ENCODE measurements at places on chromosomes 5 and 9. TPM values are rescaled to one million over a fixed set of nuclear protein-coding genes. Genes with fewer than 3 reads are reported as not detected.

DNA sequence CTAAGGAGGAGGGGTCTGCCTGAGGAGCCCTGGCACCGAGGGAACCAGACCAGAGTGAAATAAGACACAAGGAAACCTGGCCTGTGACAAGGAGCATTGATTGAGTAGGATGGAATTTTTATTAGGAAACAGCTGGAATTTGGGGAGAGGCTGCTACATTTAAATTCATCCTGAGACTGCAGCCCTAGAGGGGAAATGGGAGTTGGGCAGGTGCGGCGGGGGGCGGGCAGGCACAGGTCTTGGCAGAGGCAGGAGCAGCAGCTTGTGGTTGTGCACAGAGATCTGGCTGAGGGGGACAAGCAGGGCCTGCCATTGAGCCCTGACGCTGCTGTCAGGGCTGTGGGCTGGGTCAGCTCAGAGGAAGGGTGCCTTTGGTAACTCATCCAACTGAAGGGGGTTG, 71.6 kb downstream of the PCDH1 start:
- no peak for DNase-seq
- no peak overlapping the region for H3K27ac ChIP-seq
- H3K4me3 ChIP-seq, result no peak overlapping the region
- H3K4me1 ChIP-seq, result peaks cover 2% of the 10 kb centered on the region

DNA sequence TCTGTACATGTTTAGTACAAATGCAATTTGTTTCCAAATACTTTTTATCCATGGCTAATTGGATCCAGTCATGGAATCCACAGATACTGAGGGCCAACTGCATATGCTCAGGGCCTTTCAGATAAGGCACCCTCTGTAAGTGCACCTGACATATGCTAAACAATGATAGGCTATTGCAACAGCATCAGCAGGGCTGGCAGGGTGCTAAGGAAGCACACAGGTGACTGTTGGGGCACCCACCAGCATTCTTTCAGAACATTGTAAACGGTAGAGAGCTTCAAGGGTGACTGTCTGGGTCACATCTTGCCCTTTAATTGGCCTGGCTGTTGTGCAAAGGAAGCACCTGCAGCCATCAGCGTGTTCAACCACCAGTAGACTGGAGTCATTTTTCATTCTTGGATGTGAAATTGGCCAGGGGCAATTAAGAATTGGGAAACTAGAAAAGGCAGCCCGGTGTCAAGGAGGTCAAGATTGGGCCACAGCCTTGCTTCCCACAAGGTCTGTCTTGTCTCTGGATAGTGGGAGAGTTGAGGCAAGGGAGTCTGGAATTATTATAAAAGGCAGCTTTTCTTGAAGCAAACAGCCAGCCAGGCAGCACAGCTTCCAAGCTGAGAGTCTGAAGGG, 129.3 kb upstream of the RAI14 start:
- H3K4me3 ChIP-seq, result no peak overlapping the region
- H3K27me3 ChIP-seq, result no peaks in the 10 kb centered on the region
- DNase-seq, result no peak
- H3K36me3 ChIP-seq, result no peaks in the 10 kb centered on the region

GRCh38 chr5:129739773-129740172, 8.1 kb upstream of the MINAR2 start:
- no peak overlapping the region for H3K4me3 ChIP-seq
- no peak for DNase-seq
- H3K4me1 ChIP-seq, result no peaks in the 10 kb centered on the region
- no peaks in the 10 kb centered on the region for H3K27me3 ChIP-seq
- no peak overlapping the region for H3K27ac ChIP-seq
- H3K36me3 ChIP-seq, result no peaks in the 10 kb centered on the region

- H3K27me3 ChIP-seq, result peaks cover 19% of the 10 kb centered on the region
- peaks cover 3% of the 10 kb centered on the region for H3K4me1 ChIP-seq
- no peaks in the 10 kb centered on the region for H3K36me3 ChIP-seq
- DNase-seq, result no peak
- no peak overlapping the region for H3K27ac ChIP-seq
These were observed 209.4 kb upstream of the MSX2 start for GRCh38 chr5:174514983-174515394.

- H3K36me3 ChIP-seq, result no peaks in the 10 kb centered on the region
- DNase-seq, result no peak
- H3K4me1 ChIP-seq, result peaks cover 65% of the 10 kb centered on the region
- H3K4me3 ChIP-seq, result no peak overlapping the region
- H3K27ac ChIP-seq, result peak overlapping the region; percentile 81
- H3K27me3 ChIP-seq, result no peaks in the 10 kb centered on the region
These were observed 129.4 kb downstream of the SLIT3 start for GRCh38 chr5:169171515-169171914.

DNA sequence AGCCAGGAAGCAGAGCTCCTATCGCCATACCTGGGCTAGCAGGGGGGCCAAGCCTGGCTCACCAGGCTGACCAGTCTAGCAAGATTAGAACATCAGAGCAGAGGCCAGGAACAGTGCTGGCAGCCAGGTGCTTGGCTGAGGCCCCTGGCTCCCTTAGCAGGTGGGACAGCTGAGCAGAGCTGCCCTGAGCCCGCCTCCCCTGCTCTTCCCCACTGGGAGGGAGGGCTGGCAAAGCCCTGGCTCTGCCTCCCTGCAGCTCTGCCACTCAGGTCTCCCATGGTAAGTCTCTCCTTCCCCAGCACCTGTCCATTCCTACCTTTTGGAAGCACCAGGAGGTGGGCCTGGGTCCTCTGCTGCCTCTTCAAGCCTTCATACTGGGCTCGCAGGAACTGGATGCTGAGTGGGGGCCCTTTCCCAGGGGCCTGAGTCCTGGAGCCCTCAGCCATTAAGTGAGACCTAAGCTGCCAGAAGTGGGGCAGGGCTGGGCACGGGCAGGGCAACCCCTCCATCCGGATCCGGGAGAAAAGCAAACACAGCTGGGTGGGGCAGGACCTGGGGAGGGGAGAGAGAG, 803 bp downstream of the C9orf152 start:
- H3K27ac ChIP-seq, result no peak overlapping the region
- no peaks in the 10 kb centered on the region for H3K36me3 ChIP-seq

DNA sequence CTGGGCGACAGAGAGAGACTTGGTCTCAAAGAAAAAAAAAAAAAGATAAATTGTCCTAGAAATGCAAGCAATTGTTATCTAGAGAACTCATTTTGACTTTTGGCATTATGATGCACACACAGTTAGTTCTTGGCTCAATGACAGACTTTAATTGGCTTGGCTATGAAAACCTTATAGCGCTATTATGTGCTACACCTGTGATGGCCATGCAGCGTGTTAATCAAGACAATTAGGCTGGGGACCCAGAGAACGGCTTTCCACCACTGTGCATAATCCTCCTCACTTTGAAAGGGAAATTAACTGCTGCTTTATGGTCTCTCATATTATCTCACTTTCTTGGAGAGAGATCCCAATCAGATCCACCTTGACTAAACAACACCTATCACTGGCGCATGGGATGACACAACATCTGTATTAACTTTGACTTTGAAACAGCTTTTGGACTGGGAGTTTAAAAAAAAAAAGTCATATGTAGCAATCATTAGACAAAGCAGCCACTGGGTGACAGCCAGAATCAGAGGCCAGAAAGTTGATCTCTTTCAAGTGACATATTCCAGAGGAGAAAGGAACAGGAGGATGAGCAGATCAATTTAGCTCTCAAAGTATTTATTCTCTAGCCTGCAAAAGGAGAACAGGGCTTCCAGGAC, 132.5 kb downstream of the PPP2R2B start:
- H3K27ac ChIP-seq, result no peak overlapping the region
- H3K4me1 ChIP-seq, result peaks cover 5% of the 10 kb centered on the region

DNA sequence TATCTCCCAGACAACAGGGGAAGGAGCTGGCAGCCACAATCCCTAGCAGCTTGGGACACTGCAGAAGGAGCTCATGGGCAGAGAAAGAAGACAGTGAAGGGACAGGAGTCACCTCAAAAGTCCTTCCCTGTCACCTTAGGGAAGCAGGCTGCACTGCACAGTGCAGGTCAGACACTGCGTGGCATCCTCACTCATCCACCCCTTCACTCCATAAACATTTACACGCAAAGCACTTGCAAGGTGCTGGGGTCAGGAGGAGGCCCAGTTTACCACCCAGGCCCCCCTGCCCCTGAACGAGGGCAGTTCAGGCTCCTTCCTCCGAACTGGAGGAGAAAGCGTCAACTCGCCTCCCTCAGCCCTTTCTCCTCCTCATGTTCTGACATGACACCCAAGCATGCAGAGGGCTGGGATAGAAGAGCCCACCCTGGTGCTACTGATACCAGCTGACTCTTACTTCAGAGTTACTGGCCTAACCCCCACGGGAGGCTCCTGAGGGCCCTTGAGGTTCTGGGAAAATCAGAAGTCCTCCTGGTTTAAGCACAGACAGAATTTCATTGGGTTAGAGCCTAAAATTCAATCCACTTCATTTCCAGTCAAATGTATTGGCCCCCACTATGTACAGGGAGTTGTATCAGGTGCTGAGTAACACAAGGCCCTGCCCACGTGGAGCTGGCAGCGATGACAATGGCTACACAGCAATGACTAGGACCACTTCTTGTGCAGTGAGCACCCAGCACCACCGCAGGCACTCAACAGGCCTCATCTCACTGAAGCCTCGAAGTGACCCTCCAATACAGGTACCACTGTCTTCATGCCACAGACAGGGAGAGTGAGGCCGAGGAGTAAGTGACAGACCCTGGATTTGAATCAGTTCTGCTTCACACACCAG, 70.4 kb downstream of the RAPGEF1 start:
- H3K27me3 ChIP-seq, result no peaks in the 10 kb centered on the region
- no peak for DNase-seq
- peaks cover 4% of the 10 kb centered on the region for H3K36me3 ChIP-seq
- H3K27ac ChIP-seq, result peak overlapping the region; percentile 98
- no peak overlapping the region for H3K4me3 ChIP-seq

- H3K4me1 ChIP-seq, result no peaks in the 10 kb centered on the region
- H3K36me3 ChIP-seq, result no peaks in the 10 kb centered on the region
- H3K27ac ChIP-seq, result no peak overlapping the region
- H3K4me3 ChIP-seq, result no peak overlapping the region
These were observed 209.8 kb downstream of the MCTP1 start for GRCh38 chr5:95075111-95075510.

- peaks cover 2% of the 10 kb centered on the region for H3K36me3 ChIP-seq
- no peaks in the 10 kb centered on the region for H3K27me3 ChIP-seq
- peaks cover 1% of the 10 kb centered on the region for H3K4me1 ChIP-seq
These were observed 263.9 kb downstream of the SPOCK1 start for GRCh38 chr5:137234973-137235943.

- no peak overlapping the region for H3K27ac ChIP-seq
- H3K4me3 ChIP-seq, result no peak overlapping the region
- H3K27me3 ChIP-seq, result no peaks in the 10 kb centered on the region
- H3K4me1 ChIP-seq, result no peaks in the 10 kb centered on the region
- H3K36me3 ChIP-seq, result no peaks in the 10 kb centered on the region
These were observed 1879.9 kb upstream of the ACO1 start for GRCh38 chr9:30504502-30504905.

DNA sequence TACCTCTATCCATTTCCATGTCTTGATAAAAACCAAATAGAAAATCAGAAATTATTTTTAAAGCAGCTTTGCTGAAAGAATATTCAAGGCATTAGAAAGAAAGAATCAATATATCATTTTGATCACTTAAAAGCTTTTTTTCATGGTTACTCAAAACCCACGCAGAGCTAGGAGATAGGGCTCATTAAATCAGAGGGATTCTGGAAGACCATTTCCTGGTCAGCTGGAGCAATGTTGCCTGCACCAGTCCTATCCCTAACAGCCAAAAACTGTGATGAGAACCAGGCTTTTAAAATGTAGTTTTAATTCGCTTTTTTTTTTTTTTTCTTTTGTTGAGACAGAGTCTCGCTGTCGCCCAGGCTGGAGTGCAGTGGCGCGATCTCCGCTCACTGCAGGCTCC, 72.3 kb downstream of the ARSB start:
- H3K4me3 ChIP-seq, result no peak overlapping the region
- H3K36me3 ChIP-seq, result no peaks in the 10 kb centered on the region
- H3K4me1 ChIP-seq, result peaks cover 48% of the 10 kb centered on the region
- DNase-seq, result no peak

GRCh38 chr5:74953937-74954720, 87.9 kb upstream of the FAM169A start:
- peaks cover 52% of the 10 kb centered on the region for H3K4me1 ChIP-seq
- no peak for DNase-seq
- H3K27ac ChIP-seq, result peak overlapping the region; percentile 69
- H3K36me3 ChIP-seq, result no peaks in the 10 kb centered on the region

DNA sequence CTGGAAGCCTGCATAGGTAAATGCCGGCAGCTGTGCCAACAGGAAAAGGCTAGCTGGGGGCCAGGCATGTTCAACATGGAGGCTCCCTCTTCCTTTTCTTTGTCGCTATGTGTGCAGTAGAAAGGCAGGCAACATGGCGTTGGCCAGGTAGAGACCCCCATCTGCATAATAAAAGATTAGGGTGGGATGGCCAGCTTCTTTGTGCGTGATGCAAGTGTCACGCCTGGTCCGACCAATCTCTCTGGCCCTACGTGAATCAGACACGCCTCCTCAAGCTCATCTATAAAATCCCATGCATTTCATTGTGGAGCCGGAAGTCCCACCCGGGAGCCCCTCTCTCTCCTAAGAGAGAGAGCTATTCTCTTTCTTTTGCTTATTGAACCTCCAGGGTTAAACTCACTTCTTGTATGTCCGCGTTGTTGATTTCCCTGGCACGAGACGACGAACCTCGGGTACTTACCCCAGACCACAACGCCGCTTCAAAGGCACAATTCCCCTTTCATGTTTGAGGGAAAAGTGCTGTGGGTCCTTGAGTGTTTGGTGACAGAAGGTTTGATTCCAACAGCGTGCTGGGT, 25.0 kb upstream of the C5orf47 start:
- DNase-seq, result no peak
- no peaks in the 10 kb centered on the region for H3K27me3 ChIP-seq
- peaks cover 19% of the 10 kb centered on the region for H3K4me1 ChIP-seq
- H3K36me3 ChIP-seq, result peaks cover 10% of the 10 kb centered on the region
- no peak overlapping the region for H3K4me3 ChIP-seq

- H3K27me3 ChIP-seq, result no peaks in the 10 kb centered on the region
- no peaks in the 10 kb centered on the region for H3K36me3 ChIP-seq
- no peak for DNase-seq
- no peak overlapping the region for H3K27ac ChIP-seq
These were observed 376.7 kb downstream of the DNAH5 start for GRCh38 chr5:13567819-13568218.

DNA sequence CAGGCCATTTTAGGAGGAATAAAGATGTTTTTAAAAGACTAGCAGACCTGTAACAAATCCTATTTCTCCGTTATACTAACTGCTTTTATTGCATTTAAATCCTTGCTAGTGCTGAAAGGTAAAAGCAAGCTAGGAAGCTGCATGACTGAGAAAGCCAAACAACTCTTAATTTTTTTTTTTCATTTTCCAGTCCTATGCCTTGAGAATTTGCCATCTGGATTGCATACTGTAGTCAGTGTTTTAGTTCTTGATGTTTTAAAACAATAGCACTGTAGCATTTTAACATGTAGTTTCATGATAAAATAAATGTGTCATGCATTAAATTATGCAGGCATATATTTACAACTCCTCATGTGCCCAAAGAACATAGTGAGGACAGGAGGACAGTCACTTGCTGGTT, 108.4 kb upstream of the FGF10 start:
- no peak overlapping the region for H3K27ac ChIP-seq
- H3K4me1 ChIP-seq, result no peaks in the 10 kb centered on the region
- no peak overlapping the region for H3K4me3 ChIP-seq
- no peaks in the 10 kb centered on the region for H3K27me3 ChIP-seq
- no peak for DNase-seq
- H3K36me3 ChIP-seq, result no peaks in the 10 kb centered on the region

CSF2 gene
- not detected for total RNA-seq

MYMK gene
- not detected for total RNA-seq

PCDHB13 gene
- 2.4 TPM for total RNA-seq

NEURL1B gene
- total RNA-seq, result 1.5 TPM

C9orf43 gene
- 0.43 TPM for total RNA-seq

PTAR1 gene
- total RNA-seq, result 48.8 TPM

PIGO gene
- total RNA-seq, result 29.9 TPM

TAF1L gene
- total RNA-seq, result not detected

All from osteocyte (in vitro differentiated cells).